Common myeloid progenitor, CD34-positive (primary cell): ENCODE measurements at places on chromosomes 7 and 10.
A peak's percentile ranks its signal among the peaks of the same experiment; 100 is the strongest.

- DNase-seq, result peak; percentile 57
Observed at GRCh38 chr7:18262058-18262457, 233.5 kb upstream of the HDAC9 start.

- no peak for DNase-seq
Observed at GRCh38 chr7:83548250-83548649, 100.7 kb downstream of the SEMA3E start.

DNA sequence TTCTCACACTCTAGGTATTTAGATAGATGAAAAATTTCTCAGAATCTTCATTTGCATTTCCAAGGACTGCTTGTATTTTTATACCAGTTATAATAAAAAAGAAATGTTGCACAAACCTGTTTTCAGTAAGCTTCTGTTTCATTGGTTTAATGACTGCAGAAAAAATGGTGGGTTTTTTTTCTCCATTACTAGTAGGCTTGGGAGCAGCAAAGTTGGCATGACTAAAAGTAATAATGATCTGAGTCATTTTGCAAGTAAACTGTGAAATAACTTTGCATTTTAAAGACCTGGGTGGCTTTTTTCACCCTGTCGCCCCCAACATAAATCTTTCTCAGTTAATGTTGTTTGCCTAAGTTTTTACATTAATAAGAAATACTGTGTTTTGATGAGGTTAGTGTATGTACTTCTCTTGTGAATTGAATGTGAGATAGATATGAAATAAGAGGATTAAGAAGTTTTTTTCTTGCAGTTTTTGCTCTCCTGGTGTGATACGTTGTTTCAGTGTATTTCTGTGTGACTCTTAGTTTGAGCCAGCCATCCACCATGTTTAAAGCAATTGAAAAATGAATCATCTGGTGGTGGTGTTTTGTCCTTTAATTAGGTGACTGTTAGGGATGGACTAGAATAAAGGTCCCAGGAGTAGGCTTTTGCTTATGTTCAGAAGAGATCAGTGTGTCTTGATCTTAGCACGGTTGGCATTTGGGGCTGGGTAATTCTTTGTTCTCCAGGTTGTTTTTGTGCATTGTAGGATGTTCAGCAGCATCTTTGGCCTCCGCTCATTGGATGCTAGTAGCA is 1.8 kb downstream of the GNAI1 start:
- DNase-seq, result no peak

GRCh38 chr7:99127636-99128035 is 16.3 kb downstream of the SMURF1 start:
- DNase-seq, result no peak

- DNase-seq, result no peak
Observed at GRCh38 chr7:141389140-141389796, 161.9 kb upstream of the AGK start.

GRCh38 chr10:126208726-126209302 is 179.5 kb downstream of the ADAM12 start:
- no peak for DNase-seq

GRCh38 chr10:96756111-96756903 is 36.0 kb upstream of the PIK3AP1 start:
- DNase-seq, result no peak

DNA sequence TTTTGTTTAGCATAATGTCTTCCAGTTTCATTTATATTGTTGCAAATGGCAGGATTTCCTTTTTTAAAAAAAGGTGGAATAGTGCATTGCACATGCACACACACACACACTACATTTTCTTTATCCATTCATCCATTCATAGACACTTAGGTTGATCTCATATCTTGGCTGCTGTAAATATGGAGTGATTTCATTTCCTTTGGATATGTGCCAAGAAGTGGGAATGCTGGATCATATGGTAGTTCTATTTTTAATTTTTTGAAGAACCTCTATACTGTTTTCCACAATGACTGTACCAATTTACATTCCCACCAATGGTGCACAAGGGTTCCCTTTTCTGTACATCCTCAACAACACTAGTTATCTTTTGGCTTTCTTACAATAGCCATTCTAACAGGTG is 68.9 kb downstream of the EBLN1 start:
- DNase-seq, result no peak

DNA sequence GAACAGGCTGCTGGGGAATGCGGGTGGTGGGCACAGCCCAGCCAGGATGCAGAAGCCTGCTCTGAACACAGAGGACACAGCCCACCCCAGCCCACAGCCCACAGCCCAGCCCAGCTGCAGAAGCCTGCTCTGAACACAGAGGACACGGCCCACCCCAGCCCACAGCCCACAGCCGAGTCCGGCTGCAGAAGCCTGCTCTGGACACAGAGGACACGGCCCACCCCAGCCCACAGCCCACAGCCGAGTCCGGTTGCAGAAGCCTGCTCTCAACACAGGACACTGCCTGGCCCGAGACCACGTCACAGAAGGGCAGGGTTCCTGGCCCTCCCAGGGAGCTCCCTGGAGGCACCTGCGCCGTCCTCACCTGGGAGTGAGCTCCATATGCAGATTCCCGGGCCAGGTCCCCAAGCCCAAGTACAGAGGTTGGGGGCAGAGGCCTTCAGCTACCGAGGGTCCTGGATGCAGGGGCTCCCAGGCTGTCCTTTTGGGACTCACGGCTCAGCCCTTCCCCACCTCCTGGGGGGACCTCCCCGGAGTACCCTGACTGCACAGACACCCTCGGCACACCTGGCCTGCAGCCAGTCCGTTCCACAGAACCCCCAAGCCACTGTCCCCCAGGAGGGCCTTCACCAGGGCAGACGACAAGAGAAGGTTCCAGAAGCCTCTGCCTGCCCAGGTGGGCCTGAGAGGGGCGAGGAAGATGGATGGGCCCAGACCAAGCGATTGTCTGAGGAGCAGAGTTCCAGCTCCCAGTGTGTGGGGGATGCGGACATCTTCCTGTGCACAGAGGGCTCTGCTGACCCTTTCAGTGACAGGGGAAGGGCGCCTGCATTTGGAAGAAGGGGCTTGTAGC is 23.7 kb upstream of the FOXL3 start:
- DNase-seq, result no peak

DNA sequence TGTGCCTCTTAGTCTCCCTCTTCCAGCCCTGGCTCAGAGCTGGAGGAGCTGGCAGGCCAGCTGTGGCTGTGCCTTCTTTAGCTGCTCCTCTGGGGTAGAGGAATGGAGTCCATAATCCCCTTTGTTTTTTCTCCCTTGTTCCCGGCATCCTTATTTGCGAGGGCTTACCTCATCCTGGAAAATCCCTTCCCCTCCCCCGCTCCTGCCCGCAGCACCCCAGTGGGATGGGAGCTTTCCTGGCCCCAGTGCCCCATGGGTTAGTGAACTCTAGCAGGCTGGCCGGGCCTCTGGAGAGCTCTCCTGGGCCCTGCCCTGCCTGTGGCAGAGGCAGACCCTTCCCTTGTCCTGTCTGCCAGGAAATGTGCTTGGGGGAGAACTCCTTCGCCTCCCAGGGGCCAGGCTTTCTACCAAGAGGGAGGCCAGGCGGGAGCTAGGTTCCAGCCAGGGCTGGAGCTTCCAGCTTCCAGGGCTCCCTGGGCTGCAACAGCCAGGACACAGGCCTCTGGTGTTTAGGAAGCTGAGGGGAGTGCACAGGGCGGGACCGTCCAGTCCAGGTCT is 16.5 kb upstream of the TRIM8 start:
- DNase-seq, result no peak

DNA sequence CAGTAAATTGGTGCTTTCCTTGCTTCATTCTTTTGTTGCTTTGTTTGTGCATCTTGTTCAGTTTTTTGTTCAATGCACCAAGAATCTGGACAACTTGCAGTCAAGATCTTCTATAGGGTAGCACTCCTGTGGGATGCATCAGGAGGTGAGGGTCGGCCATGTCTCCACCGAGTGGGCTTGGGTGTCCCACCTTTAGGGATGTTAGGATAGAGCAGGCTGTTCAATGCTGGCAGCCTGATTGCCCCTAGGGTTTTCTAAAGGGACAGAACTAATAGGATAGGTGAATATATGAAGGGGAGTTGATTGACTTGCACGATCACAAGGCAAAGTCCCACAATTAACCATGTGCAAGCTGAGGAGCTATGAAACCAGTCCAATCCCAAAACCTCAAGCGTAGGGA is 109.9 kb downstream of the GLRX3 start:
- no peak for DNase-seq

DNA sequence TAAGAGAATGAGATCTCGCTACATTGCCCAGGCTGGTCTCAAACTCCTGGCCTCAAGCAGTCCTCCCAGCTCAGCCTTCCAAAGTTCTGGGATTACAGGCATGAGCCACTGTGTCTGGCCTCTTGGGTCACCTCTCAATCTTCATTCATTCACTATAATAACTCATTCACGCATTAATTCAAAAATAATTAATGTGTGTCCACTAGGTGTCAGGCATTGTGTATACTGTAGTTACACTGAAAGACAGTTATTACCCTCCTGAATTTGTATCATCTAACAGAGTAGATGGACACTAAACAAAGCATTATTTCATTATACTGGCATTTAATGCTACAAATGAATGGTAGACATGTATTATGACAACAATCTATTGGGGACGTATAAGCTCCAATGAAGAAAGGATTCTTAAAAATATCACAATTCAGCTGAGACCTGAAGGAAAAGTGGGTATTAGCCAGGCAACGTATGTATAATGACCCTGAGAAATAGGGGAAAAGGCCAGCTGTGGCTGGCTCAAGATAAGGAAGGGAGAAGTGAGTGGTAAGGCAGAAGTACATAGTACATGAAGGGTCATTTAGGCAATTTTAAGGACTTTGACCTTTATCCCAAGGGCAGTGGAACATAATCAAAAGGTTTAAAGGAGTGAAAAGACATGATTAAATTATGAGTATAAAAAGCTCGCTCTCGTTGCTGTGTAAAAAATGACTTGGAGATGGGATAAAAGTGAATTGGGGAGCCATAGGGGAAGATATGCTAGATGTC is 150.7 kb downstream of the BTAF1 start:
- DNase-seq, result no peak

- DNase-seq, result no peak
Observed at GRCh38 chr10:31070025-31070424, 38.4 kb upstream of the ZNF438 start.

GRCh38 chr7:99679032-99679399 is 780 bp downstream of the CYP3A5 start:
- no peak for DNase-seq

DNA sequence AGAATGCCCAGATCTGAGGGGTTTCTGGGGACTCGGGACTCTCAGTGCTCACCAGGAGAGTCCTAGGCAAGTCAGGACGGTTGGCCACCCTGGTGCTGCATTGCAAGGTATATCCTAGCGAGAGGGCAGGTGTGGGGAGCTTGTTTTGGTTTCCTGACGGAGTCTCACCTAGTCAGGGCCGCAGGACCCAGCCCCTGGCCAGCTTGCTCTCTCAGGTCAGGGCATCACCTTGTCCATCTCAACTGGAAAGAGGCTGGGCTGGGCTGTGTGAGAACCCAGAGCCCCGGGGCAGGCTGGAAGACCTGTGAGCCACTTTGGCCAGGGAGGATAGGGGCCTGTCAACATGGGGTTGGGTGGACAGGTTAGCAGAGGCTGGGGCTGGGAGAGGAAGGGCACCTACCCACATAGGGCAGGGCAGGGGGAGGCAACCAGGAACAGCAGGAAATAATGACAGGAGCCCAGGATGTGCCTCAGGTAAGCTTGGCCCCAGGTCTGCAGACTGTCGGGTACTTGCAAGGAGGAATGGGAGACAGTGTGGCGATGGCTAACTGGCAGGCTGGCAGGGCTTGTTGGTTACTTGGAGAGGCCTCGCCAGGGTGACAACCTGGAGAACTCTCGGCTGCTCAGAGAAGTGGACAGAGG is 31.5 kb downstream of the DNAJB12 start:
- no peak for DNase-seq

DNA sequence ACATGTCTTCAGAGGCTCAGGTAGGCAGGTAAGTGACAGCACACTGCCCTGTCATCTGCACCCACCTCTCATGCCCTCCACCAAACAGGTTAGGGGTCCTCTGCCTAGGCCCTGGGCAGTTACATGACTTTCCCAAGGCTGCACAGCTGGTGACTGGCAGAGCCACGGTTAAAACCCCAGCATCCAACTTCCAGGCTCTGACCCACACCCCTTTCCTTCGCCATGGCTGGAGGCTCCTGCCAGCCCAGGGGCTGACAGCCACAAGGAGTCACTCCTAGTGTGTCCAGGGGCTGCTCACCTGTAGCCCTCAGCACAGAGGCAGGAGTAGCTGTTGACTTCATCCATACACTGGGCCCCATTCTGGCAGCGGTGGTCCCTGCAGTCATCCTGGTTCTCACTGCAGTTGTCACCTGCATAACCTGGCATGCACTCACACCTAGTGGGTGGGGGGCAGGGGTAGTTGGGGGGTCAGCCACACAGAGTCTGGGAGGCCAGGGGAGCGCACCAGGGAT is 175.0 kb downstream of the SLIT1 start:
- DNase-seq, result no peak

DNA sequence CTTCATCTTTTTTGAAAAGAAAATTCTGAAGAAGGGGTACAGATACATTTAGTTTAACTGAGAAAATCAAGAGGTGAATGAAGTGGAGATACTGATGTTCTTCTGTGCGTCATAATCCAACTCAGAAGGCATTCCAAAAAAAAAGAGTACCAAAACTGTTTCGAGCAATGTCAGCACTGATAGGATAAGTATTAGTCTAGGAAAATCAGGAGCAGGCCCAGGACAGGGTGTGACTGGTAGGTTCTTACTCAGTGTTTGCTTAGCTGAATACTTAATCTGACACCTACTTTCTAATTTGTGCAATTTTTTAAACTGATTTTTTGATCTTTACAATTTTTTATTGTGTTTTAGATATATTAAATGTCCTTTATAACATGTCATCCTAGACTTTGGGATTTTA is 4.3 kb downstream of the BZW2 start:
- no peak for DNase-seq

DNA sequence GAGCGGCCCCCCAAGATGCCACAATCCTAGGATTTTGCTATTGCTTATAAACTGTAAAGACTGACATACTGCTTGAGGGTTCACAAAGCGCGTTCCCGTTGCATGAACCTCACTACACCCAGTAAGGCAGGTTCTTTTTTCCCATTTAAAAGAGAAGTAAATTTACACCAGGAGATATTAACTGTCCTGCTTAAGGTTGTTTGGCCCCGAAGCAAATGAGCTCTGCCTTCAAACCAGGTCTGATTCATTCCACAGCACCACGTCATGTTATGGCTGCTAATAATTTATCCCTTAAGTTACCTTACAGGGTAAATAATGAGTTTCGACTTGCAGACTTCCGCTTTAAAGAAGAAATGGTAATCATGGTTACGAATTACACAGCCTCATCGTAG is 559 bp upstream of the FKBP14 start:
- peak; percentile 65 for DNase-seq

- DNase-seq, result no peak
Observed at GRCh38 chr7:128793181-128793547, 1.4 kb downstream of the CCDC136 start.

- no peak for DNase-seq
Observed at GRCh38 chr7:135990258-135990657, 13.1 kb upstream of the MTPN start.
